ENCODE measurements at places on chromosomes 5 and 9.

GRCh38 chr5:62124266-62124665 is 181.7 kb upstream of the KIF2A start:
- no peak for DNase-seq

GRCh38 chr5:108437425-108437824 is 55.5 kb upstream of the FBXL17 start:
- no peak for DNase-seq

- DNase-seq = peak; percentile 89
Observed at GRCh38 chr5:173764332-173765028, 123.7 kb upstream of the CPEB4 start.

- DNase-seq = no peak
Observed at GRCh38 chr5:8436924-8437323, 568.0 kb downstream of the MTRR start.

DNA sequence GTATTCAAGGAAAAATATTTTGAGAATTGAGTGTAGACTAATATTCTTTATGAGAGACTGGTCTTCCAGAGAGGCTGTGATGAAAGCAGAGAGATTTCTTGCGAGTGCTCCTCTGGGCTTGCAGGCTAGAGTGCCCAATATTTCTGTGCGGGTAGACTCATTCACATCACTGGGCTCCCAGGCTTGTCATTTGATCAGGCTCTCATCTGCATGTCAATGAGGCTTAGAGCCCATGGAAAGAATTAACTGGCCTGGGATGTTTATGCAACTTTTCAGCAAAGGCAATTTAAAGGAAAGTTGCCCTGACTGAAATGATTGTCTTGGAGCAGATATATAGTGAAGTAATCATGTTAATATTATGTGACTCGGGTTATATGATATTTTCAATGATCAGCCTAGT is 42.3 kb downstream of the SNCAIP start:
- no peak for DNase-seq

- no peak for DNase-seq
Observed at GRCh38 chr9:89872913-89873707, 268.3 kb downstream of the GADD45G start.

GRCh38 chr5:133907075-133907474 is 61.4 kb downstream of the C5orf15 start:
- no peak for DNase-seq

DNA sequence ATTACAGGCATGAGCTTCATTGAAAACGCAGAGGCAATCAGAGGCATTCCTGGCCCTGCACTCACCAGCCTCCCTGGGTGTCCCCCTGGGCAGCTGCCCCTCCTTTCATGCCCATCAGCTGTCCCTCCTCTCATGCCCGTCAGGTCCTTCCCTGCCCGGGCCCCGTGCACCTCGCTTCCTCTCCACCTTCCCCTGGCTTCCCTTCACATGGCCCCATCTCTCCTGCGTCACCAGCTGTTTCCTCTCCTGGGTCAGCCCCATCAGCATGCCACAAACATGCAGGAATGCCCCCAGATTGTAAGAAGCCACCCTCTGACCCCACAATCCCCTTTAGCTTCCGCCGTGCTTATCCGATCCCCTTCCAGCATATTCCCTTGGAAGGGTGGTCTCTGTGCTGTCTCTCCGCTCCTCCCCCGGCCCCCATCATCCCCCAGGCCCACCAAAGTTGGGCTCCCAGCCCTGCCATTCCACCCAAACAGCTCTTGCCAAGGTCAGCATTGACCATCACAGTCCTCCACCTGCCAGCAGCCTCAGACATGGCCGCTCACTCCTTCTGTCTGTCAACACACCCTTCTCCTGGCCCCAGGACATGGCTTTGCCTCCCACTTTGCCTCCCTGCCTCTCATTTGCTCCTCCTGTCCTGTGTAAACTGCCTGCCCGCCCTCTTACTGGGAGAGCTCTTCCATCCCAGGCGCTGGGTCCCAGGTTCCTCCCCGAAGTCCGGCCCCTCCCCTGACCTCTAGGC is 98.6 kb upstream of the IER5L start:
- no peak for DNase-seq

DNA sequence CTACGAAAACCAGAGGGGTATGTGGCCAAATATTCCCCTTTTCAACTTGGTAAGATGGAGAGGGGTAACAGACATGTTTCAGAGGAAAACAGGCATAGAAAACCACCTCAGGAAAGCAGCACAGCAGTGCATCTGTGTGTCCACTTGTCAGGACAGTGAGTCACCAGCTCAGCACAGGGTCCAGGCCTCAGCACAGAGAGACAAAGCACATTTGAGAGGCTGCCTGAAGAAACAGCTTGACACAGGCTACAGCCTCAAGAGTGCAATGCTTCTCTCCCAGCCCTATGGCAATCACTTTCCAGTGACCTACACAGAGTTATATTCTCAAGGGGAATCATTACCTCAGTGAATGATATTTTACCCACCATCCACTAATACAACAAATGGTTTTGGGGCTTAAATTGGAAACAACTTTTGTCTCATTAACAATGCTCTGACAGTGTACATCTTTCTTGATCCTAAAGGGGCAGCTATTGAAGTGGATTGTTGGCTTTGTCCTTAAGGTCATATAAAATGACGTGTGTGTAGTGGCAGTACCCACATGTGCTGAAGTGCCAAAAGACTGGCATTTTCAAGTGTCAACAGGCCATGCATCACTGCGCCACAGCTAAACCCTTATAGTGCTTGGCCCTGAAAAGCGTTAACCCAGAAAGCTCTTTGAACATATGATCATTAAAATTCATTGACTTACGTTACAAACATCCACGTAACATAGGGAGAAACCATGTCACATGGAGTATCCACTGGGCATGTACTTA is 46.4 kb downstream of the ERMP1 start:
- no peak for DNase-seq

DNA sequence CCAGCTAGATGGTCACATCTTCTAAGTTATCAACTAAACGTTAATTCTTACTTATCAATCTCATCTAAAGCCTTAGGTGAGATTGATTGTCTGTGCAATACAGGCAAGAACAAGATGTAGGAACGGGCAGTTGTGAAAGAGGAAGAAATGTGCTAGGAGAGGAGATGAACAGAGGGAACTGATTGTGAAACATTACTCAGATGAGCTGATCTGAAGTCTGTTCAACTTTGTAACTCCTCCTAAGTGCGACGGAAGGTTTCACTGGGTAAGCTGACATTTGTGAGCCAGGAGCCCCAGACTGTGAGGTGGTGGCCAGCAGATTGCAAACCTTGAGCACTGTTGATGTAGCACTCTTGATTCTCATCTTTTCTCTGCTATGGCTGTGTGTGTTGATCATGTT is 204.1 kb downstream of the CD180 start:
- no peak for DNase-seq

DNA sequence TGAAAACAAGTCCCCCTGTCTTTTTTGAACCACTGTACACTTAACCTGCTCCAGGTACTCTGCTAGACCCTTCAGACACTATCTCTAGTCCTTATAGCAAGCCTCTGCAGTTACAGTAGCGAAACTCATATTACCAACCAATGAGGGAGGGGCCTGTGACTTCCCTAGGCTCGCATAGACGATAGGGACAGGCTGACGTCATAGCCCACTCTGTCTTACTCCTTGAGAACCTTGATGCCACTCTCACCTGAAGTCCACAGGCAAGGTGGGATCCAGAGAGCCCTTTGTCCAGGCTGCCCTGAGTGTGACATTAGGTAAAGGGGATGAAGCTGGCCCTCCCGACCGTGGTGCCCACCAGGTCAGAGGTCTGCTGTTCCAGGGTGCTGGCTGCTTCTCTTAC is 65.3 kb downstream of the ACTBL2 start:
- DNase-seq = no peak

GRCh38 chr5:92939428-92939827 is 641.6 kb downstream of the NR2F1-AS1 start:
- DNase-seq = no peak

GRCh38 chr5:142600611-142601358 is 85.1 kb downstream of the FGF1 start:
- DNase-seq = no peak

DNA sequence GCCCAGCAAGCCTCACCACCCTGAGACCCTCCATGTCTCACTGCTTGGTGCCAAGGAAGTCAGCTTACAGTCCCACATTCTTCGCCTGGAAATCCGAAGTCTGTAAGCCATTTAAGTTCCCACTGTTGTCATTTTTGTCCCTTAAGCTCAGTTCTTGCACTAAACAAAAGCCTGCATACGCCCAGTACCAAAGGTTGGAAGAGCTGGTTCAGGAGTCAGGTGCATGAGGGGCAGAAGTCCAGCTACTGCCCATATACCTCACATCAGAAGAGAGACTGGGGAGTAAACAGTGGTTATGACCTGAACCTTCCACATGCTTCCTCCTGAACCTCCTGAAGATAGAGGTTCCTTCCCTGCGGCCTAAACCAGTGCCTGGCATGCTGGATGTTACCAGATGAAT is 146.0 kb downstream of the FRMD3 start:
- no peak for DNase-seq

DNA sequence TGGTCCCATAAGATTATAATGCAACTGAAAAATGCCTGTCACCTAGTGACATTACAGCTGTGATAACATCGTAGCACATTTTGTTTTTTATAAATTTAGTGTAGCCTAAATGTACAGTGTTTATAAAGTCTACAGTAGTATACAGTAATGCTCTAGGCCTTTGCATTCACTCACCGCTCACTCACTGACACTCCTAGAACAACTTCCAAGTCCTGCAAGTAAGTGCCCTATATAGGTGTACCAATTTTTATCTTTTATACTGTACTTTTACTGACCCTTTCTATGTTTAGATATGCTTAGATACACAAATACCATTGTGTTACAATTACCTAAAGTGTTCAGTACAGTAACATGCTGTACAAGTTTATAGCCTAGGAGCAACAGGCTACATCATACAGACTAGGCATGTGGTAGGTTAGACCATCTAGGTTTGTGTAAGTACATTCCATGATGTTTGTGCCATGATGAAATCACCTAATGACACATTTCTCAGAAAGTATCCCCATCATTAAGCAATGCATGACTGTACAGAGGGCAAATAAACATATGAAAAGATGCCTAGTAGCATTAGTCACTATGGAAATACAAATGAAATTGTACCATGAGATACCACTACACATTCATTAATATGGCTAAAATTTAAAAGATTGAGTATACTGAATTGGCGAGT is 127.6 kb downstream of the TRPM6 start:
- DNase-seq = no peak

DNA sequence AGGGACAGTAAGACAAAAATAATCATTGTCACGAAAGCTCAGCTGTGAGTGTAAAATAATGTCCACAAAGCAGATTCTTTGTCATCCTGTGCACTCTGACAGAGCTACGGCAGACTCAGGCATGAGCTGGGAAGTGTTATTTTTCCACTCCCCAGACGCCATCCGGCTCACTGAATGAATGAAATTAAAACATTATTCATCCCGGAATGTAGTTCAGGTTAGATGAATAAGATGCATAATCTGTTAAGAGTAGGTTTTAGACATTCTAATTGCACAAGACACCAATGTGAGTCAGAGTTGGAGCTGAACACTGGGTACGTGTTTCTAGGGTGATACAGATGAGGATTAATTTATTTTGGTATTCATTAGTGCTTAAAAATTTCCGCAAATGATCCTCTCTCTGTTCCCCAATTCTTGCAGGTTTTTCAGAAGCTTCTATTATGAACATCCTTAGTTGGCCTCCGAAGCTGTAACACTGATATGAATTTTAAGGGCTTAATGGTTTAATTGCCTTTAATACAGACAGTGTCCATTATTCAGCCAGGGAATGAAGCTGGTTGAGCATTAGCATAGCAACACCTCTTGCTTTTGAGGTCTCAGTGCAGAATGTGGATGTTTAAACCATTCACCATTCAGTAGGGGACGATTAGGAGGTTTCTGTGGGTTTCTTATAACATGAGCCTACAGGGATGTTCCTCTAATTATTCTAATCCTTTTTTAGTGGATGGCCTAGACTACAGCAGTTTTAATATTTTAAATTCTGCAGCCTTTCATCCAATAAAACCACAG is 65.6 kb upstream of the FRRS1L start:
- DNase-seq = no peak

DNA sequence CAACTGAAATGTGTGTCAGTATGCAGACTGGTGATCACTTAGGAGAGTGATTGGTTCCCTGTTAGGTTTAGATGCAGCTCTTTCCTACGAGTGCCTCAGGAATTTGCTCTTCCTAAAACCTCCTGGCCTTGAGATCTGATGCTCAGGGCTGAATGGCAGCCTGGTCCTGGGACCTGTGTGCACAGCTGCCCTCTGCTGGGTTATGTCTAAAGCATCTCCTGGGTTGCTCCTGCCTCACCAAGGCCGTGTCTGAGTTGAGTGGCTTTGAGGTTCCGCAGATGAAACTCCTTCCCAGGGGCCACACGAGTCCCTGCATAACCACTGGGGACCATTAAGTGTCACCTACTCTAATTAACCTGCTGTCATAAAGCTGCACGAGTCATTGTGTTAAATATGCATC is 59.5 kb downstream of the MVB12B start:
- DNase-seq = no peak

GRCh38 chr5:83564069-83564749 is 92.7 kb downstream of the VCAN start:
- no peak for DNase-seq

GRCh38 chr5:37840053-37841034 is 503 bp upstream of the GDNF start:
- DNase-seq = no peak

GRCh38 chr5:30874241-30875034 is 319.0 kb upstream of the CDH6 start:
- DNase-seq = no peak

- DNase-seq = no peak
Observed at GRCh38 chr5:160071516-160071915, 47.7 kb downstream of the PWWP2A start.

GRCh38 chr5:58904737-58905136 is 321.9 kb downstream of the RAB3C start:
- no peak for DNase-seq

- no peak for DNase-seq
Observed at GRCh38 chr9:113649054-113649453, 185.5 kb downstream of the RGS3 start.

DNA sequence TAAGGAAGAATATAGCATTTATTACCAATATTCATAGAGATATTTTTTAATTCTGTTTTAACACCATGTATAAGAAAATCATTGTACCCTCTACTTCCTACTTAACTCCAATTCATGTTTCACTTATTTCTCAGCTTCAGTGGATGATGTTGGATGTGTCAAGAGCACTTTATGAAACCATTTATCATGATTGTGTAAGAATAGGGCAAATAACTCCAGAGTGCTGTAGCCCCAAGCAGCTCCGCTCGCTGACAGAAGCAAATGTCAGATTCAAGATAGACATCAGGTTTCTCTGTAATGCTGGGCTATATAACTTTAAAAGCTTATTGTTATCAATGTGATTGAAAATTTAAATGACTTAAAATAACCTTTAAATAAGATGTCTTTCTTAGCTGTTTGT is 50.4 kb downstream of the MAST4 start:
- DNase-seq = no peak

DNA sequence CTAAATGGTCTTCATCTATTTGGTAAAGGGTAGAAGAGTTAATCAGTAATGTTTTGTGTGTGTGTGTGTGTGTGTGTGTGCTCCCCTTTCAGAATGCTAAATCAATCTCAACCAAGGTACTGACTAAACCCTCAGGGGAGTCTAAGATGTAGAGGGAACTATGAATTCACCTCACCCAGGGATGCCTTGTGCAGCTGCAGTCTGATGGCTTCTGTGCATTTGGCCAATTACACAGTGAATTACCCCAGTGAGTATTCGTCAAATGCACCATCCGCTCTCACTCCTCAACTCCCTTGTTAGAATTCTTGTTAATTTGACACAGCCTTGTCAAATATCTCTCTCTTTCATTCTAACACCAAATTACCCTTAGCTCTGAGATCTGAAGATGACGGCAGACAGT is 234.6 kb downstream of the GABRB2 start:
- no peak for DNase-seq

- DNase-seq = no peak
Observed at GRCh38 chr9:128178806-128179431, 12.5 kb downstream of the CIZ1 start.
